ENCODE measurements at places on chromosomes 13 and 19.
A peak's percentile ranks its signal among the peaks of the same experiment; 100 is the strongest.

DNA sequence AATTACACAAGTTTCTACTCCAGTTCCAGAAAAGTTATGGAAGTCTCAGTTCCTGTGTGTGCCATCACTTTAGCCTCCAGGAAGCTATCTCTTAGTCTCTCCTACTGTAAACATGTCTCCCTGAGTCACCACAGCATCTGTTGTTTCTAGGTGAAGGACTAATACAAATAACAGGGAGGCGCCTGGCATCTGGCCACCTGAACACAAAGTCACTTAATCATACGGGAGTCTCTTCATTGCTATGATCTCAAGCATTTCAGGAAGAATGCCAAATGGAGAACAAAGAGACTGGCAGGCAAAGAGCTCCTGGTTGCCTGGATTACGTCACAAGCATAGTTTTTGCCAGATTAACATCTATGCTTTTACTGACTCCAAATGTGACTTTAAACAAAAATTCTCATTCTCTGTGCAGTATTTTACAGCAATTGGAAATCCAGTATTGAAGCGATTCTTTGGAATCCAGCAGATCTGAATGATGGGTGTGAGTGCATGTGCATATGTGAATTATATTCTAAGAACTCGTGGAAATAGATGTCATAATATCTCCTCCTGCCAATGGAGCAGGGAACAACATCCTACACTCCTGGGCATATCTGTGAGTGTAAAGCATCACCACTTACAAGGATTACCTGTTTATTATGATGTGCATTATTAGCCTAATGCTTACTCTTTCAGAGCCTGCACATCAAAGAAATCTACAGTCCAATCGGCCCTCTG is 572.8 kb downstream of the PCDH9 start:
- DNase-seq, result no peak

DNA sequence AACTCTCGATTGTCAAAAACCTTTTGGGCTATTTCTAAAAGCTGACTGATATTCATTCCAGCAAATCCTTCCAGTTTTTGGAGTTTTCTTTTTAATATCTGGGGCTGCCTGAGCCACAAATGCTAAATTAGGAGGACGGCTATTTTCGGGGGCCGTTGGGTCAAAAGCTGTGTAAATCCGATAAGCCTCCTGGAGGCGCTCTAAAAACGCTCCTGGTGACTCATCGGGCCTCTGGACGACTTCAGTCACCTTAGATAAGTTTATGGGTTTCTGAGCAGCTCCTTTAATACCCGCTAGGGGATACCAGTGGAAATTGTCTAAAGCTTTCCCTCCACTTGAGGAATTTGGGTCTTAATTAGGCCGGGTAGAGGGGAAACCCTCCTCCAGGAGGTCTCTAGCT is 66.4 kb downstream of the ZNF730 start:
- DNase-seq, result no peak

DNA sequence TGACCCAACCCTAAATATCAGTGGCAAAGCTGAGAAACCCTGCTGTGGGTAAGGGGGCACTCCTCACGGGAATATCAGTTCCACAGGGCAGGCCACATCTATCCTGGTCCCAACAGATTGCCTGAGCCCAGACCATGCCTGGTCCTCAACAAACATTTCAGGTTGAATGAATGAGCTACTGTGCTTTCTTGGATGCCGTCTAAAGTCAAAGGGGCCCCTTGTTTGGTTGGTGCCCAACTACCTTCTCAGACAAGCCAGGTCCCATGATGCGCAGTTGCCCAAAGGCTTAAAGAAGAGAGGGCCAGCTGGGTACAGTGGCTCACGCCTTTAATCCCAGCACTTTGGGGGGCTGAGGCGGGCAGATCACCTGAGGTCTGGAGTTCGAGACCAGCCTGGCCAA is 2.4 kb downstream of the DPP9 start:
- no peak for DNase-seq

DNA sequence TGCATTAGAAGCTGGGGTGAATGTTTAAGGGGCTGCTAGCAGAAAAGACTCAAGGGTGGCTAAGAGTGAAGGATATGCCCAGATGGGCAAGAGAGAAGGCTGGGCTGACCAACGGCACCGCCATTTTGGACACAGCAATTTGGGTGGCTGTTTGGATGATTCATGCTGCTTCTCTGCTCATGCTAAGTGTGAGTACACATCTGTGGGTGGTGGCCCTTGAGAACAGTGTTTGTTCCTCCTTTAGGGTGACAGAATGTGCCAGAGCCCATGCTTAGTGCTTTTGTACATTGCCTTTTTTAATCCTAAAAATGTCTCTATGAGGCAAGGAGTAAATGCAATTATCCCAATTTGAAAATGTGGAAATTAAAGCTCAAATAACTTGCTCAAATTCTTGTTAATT is 9.8 kb downstream of the CBY2 start:
- DNase-seq, result no peak

DNA sequence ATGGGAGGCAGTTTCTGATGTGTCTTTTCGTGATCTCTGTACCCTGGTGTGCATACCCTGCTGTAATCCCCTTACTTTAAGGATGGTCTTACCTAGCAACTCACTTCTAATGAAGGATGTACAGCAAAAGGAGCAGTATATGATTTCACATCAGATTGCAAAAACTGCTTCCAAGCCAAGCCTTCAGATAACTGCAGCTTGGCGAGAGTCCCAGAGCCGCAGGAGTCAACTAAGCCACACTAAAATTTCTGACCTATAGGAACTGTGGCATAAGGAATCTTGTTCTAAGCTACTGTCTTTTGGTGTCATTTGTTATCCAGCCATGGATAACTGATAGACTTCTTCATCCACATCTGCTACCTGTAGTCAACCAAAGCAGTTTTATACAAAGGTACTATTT is 496.7 kb downstream of the GPC6 start:
- no peak for DNase-seq

- no peak for DNase-seq
Observed at GRCh38 chr19:39871886-39872866, 26.0 kb upstream of the FBL start.

- peak; percentile 90 for DNase-seq
Observed at GRCh38 chr19:19627621-19628500, at the start of gene LPAR2. Gene LPAR2, minus strand, starts transcription at chr19:19628220. Its CDS starts 945 bp downstream, at chr19:19627275.

- DNase-seq, result no peak
Observed at GRCh38 chr13:112522578-112522977, 65.4 kb downstream of the TUBGCP3 start.
